BE2C (cell line): ENCODE measurements at places on chromosomes 16 and 17.

- peak; percentile 8 for DNase-seq
Measured at GRCh38 chr17:49552070-49552751, 23.5 kb upstream of the NXPH3 start.

DNA sequence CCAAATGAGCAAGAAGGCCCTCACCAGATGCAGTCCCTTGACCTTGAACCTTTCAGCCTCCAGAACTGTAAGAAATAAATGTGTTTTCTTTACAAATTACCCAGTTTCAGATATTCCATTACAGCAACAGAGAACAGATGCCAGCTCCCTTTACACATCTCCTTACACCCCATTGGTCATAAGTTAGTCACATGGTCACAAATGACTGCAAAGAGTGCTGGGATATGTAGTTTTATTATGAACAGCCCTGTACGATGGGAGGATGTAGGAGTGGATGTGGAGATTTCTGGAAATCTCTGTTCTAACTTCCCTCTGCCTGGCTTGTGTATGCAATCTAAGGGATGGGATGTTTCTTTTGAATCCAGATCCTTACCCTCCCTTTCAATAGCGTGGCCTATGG, 13.3 kb upstream of the RPL38 start:
- no peak for DNase-seq

GRCh38 chr16:17887963-17888362, 417.2 kb upstream of the XYLT1 start:
- no peak for DNase-seq

GRCh38 chr17:74326506-74326905, 480 bp downstream of the KIF19 start:
- no peak for DNase-seq

DNA sequence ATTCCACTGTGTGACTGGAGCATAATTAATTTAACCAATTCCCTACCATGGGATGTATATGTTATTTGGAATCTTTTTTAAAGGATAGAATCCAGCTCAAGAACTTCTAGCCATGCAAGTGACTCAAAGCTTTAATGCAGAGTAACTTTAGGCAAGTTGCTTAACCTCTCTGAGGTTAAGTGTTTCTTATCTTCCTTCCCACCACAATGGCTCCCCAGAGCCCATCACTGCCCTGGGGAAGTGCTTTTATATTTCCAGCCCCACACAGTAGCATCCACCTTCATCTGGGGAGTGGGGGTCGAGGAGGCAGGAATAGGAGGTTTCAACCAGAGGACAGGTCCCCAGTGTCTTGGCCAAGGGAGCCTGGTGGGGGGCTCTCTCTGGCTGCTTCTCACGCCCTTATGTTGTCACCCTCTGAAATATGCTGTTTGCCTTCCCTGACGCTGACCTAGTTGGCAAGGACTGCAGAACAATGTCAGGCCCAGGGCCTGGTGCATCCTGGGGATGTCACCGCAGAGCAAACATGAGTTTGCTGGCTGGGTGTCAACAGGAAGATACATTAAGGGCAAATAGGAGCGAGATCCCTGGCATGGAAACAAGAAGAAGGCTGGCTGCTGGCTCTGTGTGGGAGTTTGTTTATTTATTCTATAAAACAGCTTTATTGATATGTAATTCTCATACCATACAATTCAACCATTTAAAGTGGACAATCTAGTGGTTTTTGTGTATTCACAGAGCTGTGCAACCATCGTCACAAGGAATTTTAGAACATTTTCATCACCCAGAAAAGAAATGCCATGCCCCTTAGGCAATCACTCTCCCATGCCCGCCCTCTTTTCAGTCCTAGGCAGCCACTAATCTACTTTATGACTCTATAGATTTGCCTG, 46.6 kb upstream of the WSB1 start:
- DNase-seq: no peak
